ENCODE measurements at places on chromosomes 3 and 15. TPM values are rescaled to one million over a fixed set of nuclear protein-coding genes. Genes with fewer than 3 reads are reported as not detected.

CPLX3 gene
- total RNA-seq = not detected

LHFPL4 gene
- under 0.01 TPM for total RNA-seq

IFT80 gene
- total RNA-seq = 21.9 TPM

SLC26A6 gene
- 20.4 TPM for total RNA-seq

FEZF2 gene
- total RNA-seq = not detected

MUC20 gene
- 2.0 TPM for total RNA-seq

PLSCR1 gene
- 68.9 TPM for total RNA-seq

LXN gene
- total RNA-seq = 72.1 TPM

ENTPD3 gene
- total RNA-seq = not detected

EHHADH gene
- total RNA-seq = 1.6 TPM

HCLS1 gene
- 34.3 TPM for total RNA-seq

ANKRD34C gene
- not detected for total RNA-seq

TNIK gene
- total RNA-seq = 32.3 TPM

ZCWPW2 gene
- under 0.01 TPM for total RNA-seq
